ENCODE measurements at places on chromosomes 7 and 10. TPM values are rescaled to one million over a fixed set of nuclear protein-coding genes. Genes with fewer than 3 reads are reported as not detected.

- DNase-seq, result no peak
These were observed 80.7 kb upstream of the SEC61G start for GRCh38 chr7:54839575-54840213.

- peak; percentile 83 for DNase-seq
These were observed 117.6 kb upstream of the FAM204A start for GRCh38 chr10:118459642-118460193.

PNLIPRP1 gene
- not detected for polyA plus RNA-seq

PIP gene
- not detected for polyA plus RNA-seq

EPHA1 gene
- polyA plus RNA-seq, result 2.5 TPM

GRCh38 chr7:30027740-30028215, 434 bp upstream of the PLEKHA8 start:
- DNase-seq, result peak; percentile 15

PGAM2 gene
- polyA plus RNA-seq, result 248 TPM

CNNM1 gene
- polyA plus RNA-seq, result 0.19 TPM

PRPS1L1 gene
- not detected for polyA plus RNA-seq

SFTPA1 gene
- polyA plus RNA-seq, result not detected
